Activated CD4-positive, alpha-beta memory T cell treated with anti-CD3 and anti-CD28 coated beads for 36 hours (primary cell): ENCODE measurements at places on chromosomes 16 and 17.

- DNase-seq: no peak
These were observed 35.2 kb upstream of the KIFC3 start for GRCh38 chr16:57837305-57838125.

DNA sequence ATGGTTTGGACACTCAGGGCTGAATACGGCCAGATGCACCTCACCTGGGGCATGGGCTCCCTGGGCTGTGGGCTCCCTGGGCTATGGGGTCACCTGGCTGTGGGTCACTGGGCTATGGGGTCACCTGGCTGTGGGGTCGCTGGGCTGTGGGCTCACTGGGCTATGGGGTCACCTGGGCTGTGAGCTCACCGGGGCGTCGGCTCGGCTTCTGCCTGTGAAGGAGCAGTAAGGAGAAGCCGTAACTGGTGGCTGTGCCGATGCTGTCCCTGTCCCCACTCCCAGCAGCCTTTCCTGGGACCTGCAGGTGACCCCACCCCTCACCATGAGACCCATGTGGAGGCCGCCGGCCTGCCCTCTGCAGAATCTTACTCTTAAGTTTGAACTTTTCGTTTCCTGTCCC, 1.9 kb upstream of the PERCC1 start:
- DNase-seq: no peak

GRCh38 chr17:17849845-17850373, 13.1 kb upstream of the SREBF1 start:
- DNase-seq: peak; percentile 93

- DNase-seq: no peak
These were observed 49.3 kb downstream of the SCNN1B start for GRCh38 chr16:23351360-23351759.
